ENCODE measurements at places on chromosomes 7 and 10.

GRCh38 chr10:62844280-62845011 lies 28.3 kb upstream of the EGR2 start:
- DNase-seq = no peak

GRCh38 chr7:158849768-158850544 lies 6.4 kb upstream of the DYNC2I1 start:
- no peak for DNase-seq

DNA sequence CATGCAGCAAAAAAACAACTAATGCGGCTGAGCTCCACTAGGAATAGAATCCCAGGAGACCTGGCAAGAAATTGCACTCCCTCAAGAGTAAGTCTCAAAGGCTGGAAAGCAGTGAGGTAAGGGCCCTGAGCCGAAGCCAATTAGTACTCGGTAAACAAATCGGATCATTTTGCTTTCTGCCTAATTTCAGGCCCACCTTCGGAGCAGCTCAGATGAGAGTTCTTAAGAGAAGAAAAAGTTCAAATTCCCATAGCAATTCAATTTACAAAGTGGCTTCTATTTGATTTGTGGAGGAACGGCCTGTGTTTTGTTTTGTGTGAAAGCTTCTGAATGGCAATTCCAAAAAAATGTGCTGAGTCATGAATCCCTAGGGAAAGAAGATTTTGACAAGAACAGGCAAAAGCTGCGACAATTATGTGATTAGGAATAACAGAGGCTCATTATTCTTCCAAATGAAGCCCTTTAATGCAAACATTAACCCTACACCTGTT lies 60.9 kb downstream of the SLC16A9 start:
- DNase-seq = no peak

DNA sequence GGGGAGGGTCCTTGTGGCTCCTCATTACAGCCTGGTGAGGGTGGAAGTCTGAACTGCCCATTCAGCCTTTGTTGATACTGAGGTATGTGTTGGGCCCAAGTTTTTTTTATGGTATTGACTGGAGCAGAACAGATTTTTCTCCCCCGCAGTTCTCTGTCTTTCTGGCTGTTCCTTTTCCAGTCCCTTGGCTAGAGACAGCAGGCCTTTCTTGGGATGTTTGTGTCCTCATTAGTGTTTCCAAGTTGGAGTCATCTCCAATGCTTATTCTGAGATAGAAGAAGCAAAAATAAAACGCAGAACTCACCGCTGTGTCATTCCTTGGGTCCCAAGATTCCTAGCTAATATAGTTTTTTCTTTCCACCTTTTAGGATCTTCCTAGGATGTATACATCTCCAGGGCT lies 193.3 kb downstream of the RAMP3 start:
- no peak for DNase-seq

- peak; percentile 51 for DNase-seq
Observed at GRCh38 chr7:66504131-66504530, 124.5 kb upstream of the KCTD7 start.

DNA sequence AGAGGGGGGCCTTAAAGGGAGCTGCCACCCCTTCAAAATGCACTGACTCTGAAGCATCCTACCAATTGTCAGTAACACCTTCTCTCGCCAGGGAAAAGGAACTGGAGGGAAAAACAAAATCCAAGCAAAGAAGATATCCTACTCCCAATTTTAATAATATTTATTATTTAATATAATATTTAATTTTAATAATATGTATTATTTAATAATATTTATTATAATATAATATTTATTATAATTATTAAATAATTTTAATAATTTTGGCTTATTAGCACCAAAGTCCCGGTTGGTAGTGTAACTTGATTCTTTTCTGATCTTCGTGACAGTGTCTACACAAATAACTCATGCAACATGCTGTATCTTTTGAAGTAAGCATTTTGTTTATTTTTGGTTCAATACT lies 58.6 kb upstream of the AGBL3 start:
- DNase-seq = no peak

- no peak for DNase-seq
Observed at GRCh38 chr7:50962962-50963374, 180.3 kb upstream of the GRB10 start.

DNA sequence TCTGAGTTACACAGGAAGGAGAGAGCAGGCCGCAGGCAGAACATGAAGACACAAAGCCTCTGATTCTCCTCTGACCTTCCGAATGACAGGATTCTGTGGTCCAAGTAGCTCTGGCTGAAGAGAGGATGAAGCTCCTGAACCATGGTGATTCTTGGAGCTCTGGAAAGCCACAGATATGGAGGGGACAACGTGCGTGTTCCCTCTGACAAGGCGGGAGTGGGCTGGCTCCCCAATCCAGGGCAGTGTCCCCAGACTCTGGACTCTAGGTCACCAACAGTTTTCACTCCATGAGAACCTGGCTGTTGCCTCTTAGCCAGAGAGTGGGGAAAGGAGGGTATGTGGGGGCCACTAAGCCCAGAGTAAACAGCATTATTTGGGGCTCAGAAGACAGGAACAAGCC lies 7.4 kb upstream of the TRPV6 start:
- no peak for DNase-seq

DNA sequence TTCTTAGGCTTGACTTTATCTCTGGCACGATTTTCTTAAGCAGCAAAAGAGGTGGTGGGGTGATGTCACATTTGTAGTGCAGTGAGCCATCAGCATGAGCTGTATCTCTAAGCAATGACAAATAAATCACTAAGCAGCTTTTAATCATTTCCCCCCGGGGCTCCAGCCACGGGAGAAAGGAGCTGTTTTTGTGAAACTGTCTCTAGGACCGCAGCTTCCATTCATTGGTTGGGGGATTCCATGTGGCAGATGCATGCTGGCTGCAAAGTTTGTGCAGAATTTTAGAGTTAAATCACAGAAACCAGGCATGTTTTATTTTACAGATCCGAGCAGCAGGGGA lies 464 bp downstream of the KIAA1217 start:
- no peak for DNase-seq

DNA sequence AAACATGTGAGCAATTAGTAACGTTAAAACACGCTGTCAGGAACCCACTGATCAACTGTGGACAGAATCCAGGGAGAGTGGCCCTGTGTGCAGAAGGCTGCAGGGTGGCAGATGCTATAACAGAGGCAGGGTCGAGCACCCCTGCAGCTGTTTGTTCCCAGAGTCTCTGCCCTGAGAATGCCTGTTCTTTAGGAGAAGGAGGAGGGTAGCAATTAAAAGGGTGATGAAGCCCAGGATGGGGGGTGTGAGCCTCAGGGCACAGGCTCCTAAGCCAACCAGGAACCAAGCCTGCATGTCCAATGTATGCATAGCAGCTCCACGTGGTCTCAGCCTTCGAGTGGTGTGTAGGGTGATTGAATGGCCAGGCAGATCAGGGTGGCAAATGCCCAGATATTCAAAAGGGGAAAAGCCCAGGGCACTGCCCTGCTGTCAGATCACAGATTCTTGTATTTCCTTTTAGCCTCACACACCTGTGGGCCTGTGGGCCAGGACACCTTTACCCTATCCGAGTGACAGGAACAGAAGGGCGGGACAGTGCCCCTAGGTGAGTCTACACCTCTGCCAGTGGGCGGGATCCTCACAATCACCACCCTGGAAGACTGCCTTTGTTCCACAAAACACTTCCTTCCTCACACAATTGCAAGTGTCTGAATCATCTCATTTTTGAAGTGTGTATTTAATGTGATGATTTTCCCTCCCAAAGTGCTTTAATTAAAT lies 7.3 kb downstream of the WDFY4 start:
- no peak for DNase-seq

DNA sequence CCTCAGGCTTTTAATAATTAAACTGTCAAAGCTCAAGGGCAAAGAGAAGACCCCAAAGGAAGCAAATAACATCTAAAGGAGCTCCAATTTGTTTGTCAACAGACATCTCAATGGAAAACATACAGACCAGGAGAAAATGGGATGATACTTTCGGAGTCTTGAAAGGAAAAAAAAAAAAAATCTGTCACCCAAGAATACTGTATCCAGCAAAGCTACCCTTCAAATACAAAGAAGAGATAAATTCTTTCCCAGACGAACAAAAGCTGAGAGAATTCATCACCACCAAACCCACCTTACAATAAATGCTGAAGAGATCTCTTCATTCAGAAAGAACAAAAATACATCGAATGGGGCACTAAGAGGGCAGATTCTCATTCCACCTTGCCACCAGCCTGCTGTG lies 232.8 kb downstream of the PTPRN2 start:
- no peak for DNase-seq

DNA sequence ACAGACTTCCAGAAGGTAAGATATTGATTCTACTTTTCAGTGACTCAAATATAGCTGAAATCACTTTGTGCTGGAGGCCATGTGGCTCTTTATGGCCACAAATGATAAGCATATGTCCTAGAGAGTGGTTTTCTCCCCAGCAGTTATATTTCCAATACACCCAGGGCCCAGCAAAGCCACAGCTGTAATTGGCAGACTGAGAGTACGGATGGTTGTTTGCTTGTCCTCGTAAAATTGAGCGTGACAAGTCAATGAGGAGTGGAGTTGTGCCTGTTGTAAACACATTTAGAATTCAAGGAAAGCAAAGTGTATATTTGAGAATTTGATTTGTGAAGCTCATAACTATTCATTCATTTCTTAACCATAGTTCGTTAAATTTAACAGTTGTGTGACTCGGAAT lies 201.8 kb downstream of the LHFPL3 start:
- no peak for DNase-seq
